ENCODE measurements at places on chromosomes 1 and 21.

GRCh38 chr1:207112616-207113296 lies 8.7 kb downstream of the C4BPA start:
- no peak for DNase-seq

DNA sequence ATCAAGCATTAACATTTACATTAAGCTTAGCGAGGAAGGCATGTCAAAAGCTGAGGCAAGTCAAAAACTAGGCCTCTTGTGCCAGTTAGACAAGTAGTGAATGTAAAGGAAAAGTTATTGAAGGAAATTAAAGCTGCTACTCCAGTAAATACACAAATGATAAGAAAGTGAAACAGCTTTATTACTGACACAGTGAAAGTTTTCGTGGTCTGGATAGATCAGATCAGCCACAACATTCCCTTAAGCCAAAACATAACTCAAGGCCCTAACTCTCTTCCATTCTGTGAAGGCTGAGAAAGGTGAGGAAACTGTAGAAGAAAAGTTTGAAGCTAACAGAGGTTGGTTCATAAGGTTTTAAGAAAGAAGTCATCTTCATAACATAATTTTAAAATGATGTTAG lies 131.9 kb downstream of the VAV3 start:
- DNase-seq, result no peak

GRCh38 chr1:20385630-20386029 lies 95.0 kb downstream of the VWA5B1 start:
- no peak for DNase-seq

- no peak for DNase-seq
Observed at GRCh38 chr1:203289281-203289981, 15.9 kb upstream of the BTG2 start.

DNA sequence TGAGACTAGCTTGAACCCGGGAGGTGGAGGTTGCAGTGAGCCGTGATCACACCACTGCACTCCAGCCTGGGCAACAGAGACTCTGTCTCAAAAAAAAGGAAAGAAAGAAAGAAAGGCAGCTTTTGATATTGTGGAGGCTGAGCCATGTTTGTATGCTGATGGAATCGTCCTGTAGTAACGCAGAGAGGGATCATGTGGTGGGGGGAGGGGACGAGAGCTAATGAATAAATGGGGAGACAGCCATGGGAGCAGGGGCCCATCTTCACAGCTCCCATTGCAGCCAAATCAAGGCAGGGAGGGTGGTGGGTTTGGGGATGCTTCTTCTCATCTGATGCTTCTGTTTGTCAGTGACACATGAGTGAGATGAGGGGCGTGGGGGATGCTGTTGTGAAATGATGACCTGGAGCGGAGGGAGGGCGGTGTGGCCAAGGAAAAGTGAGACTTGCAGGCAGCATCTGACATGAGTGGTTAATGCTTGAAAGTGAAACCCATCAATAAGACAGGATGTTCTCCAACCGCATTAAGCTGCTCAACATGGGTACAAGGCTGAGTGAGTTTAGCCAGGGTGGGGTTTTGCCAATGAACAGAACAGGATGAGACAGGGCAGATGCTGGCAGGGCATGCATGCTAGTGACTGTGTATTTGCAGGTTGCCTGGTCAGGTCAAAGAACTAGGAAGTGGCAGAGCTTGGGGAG lies 16.7 kb downstream of the SPATA21 start:
- no peak for DNase-seq

DNA sequence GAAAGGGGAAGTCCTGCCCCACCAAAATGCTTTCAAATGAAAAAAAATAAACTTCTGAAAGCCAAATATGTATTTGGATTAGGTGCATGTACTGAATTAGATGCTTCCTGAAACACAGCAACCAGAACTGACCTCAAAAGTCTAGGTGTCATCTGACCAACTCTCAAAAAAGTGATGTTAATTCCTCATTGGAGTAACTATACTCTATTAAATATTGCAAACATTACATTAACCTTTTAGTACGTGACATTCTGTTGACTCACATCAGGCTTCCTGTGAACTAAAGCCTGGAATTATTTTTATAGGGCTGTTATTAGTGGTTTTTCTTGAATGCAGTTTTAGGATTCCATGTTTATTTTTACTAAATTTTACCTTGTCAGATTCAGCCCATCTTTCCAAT lies 73.5 kb downstream of the ASTN1 start:
- no peak for DNase-seq

GRCh38 chr1:63134501-63135173 lies 187.7 kb upstream of the FOXD3 start:
- DNase-seq, result no peak

DNA sequence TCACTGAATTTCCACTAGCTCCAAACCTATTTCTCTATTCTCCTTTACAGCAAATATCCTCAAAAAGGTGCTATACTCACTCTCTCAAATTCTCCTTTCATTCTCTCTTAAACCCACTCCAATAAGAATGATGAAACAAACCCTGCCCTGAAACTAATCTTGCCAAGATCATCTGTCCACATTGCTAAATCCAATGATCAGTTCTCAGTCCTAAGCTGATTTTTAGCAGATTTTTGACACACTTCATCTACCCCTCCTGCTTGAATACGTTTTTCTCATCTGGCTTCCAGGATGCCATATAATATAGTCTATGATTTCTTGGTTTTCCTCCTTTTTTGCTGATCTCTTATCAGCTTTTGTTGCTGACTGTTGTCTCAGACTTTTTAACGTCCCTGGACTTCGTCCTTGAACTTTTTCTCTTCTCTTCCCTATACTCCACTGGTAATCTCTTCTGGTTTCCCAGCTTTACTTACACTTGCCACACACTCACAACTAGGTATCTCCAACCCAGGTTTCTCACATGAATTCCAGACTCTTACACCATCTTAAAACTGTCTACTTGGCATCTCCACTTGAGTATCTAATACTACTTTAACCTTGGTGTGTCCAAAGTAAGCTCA lies 35.3 kb downstream of the RERE start:
- no peak for DNase-seq

GRCh38 chr1:234486858-234487840 lies 8.2 kb upstream of the TARBP1 start:
- DNase-seq, result peak; percentile 49

DNA sequence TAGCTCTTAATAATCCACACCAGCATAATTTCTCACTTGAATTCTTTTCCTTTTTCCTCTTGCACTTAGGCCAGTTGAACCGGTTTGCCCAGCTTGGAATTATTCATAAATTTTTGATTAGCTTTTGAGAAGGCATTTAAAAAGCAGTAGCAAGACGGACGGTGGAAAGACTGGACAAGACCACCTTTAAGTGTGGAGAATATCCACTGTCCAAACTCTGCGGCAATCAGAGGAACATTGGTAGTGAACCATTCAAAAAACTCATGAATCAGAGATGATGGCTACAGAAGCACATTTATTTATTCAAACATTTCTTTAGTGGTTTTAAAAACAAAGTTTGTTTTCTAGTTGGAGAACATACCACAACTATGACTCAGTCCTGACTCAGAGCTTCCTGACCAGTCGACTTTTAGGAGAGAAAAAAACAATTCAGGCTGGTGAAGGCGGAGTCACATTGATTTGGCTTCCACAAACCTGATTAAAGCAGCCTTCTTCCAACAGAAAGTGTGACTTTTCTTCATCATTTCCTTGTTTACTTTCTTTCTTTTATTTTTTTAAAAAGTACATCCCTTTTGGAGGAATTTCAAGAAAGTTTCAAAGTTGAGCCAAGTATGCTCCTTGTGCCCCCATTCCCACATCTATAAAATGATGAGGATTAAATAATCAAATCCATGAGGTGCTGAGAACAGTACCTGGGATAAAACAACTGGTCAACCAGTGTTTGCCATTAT lies 128.8 kb downstream of the ADSS2 start:
- no peak for DNase-seq
